ENCODE measurements at places on chromosomes 12 and 14. TPM values are rescaled to one million over a fixed set of nuclear protein-coding genes. Genes with fewer than 3 reads are reported as not detected.

OR11H7 gene
- not detected for total RNA-seq

PLEKHD1 gene
- total RNA-seq = not detected

ADAMTS20 gene
- total RNA-seq = not detected

HHIPL1 gene
- 9.3 TPM for total RNA-seq
